Activated CD4-positive, alpha-beta memory T cell treated with anti-CD3 and anti-CD28 coated beads, Interleukin-2, amount 10 ng/mL, durations not matched to agents 7 days and 5 days (primary cell): ENCODE measurements at places on chromosomes 13 and 19. TPM values are rescaled to one million over a fixed set of nuclear protein-coding genes. Genes with fewer than 3 reads are reported as not detected.

- H3K27ac ChIP-seq, result peak overlapping the region; percentile 91
- peaks cover 52% of the 10 kb centered on the region for H3K36me3 ChIP-seq
- H3K4me1 ChIP-seq, result peaks cover 67% of the 10 kb centered on the region
- no peaks in the 10 kb centered on the region for H3K27me3 ChIP-seq
Observed at GRCh38 chr19:5948752-5949564, 29.0 kb downstream of the RANBP3 start.

GRCh38 chr19:12611361-12611699 is 610 bp downstream of the ZNF791 start:
- H3K27ac ChIP-seq, result peak overlapping the region; percentile 99
- H3K27me3 ChIP-seq, result no peaks in the 10 kb centered on the region
- no peak for DNase-seq
- peak overlapping the region; percentile 100 for H3K4me3 ChIP-seq
- peaks cover 44% of the 10 kb centered on the region for H3K36me3 ChIP-seq

DNA sequence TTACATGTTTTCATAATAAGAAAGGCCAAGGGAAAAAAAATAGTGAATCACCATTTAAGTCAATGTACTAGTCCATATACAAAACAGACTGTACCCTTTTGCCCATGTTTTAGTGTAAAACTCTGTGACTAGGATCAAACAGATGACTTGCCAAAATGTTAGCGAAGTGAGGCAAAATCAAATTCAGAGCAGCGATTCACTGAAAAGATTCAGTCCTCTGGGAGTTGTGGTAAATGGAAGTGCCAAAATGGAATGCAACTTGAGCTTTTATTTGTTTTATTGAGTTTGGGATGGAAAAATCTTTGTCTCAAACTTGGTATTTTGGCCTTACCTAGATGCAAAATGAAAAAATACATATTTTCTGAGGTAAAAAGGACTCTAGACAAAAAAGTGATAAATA is 9.1 kb downstream of the CDADC1 start:
- peaks cover 70% of the 10 kb centered on the region for H3K36me3 ChIP-seq
- H3K27me3 ChIP-seq, result no peaks in the 10 kb centered on the region
- H3K27ac ChIP-seq, result no peak overlapping the region
- H3K4me1 ChIP-seq, result peaks cover 44% of the 10 kb centered on the region
- no peak overlapping the region for H3K4me3 ChIP-seq
- no peak for DNase-seq

- DNase-seq, result no peak
- no peaks in the 10 kb centered on the region for H3K36me3 ChIP-seq
- H3K4me3 ChIP-seq, result no peak overlapping the region
- H3K27me3 ChIP-seq, result peaks cover 10% of the 10 kb centered on the region
- peaks cover 33% of the 10 kb centered on the region for H3K4me1 ChIP-seq
Observed at GRCh38 chr19:43674596-43674995, 4.6 kb upstream of the PLAUR start.

GRCh38 chr13:40456979-40457553 is 209.4 kb downstream of the FOXO1 start:
- no peak for DNase-seq
- no peaks in the 10 kb centered on the region for H3K27me3 ChIP-seq
- no peak overlapping the region for H3K4me3 ChIP-seq

DNA sequence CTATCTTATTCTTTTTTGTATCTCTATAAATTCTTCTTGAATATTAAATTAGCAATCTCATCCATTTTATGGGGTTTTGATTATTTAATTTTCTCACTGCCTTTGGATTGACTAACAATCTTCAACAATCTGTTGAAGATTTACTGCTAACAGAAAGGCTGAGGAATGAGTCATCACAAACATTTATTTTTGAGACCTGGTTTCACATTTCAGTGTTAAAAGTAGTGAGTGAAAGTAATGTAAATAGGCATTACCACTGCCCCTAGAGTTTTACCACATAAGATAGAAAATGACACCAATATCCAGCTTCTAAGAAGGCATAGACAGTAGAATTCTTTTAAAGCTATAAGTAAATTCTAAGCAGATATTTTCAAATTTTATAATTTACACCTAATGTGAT is 472.8 kb downstream of the OLFM4 start:
- no peaks in the 10 kb centered on the region for H3K36me3 ChIP-seq
- no peak overlapping the region for H3K27ac ChIP-seq
- DNase-seq, result no peak
- H3K4me1 ChIP-seq, result no peaks in the 10 kb centered on the region

DNA sequence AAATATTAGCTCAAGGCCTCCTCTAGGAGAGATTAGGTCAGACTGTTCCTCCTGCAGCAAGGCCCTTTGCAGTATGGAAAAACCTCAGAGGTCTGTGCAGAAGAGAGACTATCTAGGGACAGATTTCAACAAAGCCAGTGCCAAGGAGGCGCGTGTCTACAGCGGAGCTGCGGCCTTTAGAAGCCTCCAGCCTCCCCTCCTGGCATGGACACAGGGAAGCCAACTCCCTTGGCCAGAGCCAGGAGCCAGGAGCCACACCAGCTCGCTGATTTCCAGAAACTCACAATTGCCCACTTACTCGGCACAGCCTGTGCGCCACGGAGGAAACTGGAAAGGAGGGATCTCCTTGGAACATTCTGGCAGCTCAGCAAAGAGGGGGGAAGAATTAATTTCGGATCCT is 63.4 kb downstream of the INSR start:
- H3K27me3 ChIP-seq, result no peaks in the 10 kb centered on the region
- no peak overlapping the region for H3K4me3 ChIP-seq
- no peaks in the 10 kb centered on the region for H3K36me3 ChIP-seq
- no peak for DNase-seq
- no peak overlapping the region for H3K27ac ChIP-seq

- H3K27ac ChIP-seq, result no peak overlapping the region
- H3K27me3 ChIP-seq, result no peaks in the 10 kb centered on the region
- H3K4me3 ChIP-seq, result no peak overlapping the region
- DNase-seq, result no peak
Observed at GRCh38 chr13:96431044-96431581, 341.2 kb downstream of the HS6ST3 start.

GRCh38 chr19:4365341-4365740 is 22.0 kb downstream of the MPND start:
- no peak overlapping the region for H3K27ac ChIP-seq
- H3K4me3 ChIP-seq, result no peak overlapping the region
- DNase-seq, result no peak

DNA sequence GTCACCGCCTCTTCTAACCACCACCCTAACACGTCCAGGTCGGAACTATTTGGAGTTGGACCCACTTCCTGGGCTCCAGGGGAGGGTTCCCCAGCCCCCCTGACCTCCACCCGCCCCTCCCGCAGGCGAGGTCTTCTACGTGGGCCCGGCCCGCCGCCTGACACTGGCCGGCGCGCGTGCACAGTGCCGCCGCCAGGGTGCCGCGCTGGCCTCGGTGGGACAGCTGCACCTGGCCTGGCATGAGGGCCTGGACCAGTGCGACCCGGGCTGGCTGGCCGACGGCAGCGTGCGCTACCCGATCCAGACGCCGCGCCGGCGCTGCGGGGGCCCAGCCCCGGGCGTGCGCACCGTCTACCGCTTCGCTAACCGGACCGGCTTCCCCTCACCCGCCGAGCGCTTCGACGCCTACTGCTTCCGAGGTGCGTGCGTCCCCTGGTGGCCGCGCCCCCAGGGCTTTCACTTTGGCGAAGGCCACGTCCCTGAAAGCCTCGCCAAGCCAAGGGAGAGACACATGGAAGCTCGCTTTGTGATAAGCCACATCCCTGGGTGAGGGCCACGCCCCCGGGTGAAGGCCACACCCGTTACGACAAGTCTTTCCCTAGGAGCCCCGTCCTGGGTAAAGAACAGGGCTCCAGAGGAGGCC is 13.2 kb downstream of the NCAN start:
- H3K4me1 ChIP-seq, result peaks cover 6% of the 10 kb centered on the region
- H3K4me3 ChIP-seq, result peak overlapping the region; percentile 65
- H3K27me3 ChIP-seq, result peaks cover 17% of the 10 kb centered on the region
- DNase-seq, result peak; percentile 82

DNA sequence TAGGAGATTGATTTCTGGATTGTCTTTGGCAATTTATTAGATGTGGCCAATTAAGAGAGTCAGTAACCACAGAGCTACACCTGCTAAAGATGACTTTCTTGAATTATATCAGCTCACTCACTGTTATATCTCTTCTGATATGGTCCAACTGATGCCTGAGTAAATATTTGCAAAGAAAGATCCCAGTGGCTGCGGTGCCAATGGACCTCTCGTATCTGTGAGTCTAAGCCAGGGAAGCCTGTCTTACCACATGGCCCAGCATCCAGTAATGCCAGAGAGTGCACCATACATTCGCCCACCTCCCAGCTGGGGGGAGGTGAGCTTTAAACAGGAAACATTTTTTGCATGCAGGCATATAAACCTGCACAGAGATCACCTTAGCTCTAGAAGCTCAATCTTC is 82.7 kb upstream of the SLC15A1 start:
- no peak overlapping the region for H3K27ac ChIP-seq
- no peak overlapping the region for H3K4me3 ChIP-seq
- H3K4me1 ChIP-seq, result peaks cover 1% of the 10 kb centered on the region
- no peaks in the 10 kb centered on the region for H3K27me3 ChIP-seq
- peaks cover 22% of the 10 kb centered on the region for H3K36me3 ChIP-seq
- no peak for DNase-seq

- H3K36me3 ChIP-seq, result no peaks in the 10 kb centered on the region
- H3K4me3 ChIP-seq, result no peak overlapping the region
Observed at GRCh38 chr13:37173214-37173613, 67.8 kb upstream of the CSNK1A1L start.

DNA sequence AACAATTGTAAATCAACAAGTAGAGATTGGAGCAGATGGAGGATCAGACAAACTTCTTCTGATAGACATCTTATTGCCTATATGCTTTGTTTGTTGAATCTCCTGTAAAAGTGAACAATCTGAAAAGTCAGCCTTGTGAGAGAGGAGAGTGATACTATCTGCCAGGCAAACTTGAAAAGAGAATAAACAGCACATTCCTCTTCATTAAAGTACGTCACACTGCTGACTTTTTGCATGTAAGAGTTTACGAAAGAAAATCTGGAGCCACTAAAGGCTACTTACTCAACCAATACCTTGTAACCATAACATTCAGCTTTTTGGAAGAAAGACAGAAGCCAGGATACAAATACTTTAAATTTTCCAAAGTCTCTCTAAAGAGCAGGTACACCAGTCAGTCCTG is 42.5 kb downstream of the EDNRB start:
- H3K4me1 ChIP-seq, result no peaks in the 10 kb centered on the region
- H3K27ac ChIP-seq, result no peak overlapping the region
- no peaks in the 10 kb centered on the region for H3K36me3 ChIP-seq
- no peak overlapping the region for H3K4me3 ChIP-seq
- no peak for DNase-seq

DNA sequence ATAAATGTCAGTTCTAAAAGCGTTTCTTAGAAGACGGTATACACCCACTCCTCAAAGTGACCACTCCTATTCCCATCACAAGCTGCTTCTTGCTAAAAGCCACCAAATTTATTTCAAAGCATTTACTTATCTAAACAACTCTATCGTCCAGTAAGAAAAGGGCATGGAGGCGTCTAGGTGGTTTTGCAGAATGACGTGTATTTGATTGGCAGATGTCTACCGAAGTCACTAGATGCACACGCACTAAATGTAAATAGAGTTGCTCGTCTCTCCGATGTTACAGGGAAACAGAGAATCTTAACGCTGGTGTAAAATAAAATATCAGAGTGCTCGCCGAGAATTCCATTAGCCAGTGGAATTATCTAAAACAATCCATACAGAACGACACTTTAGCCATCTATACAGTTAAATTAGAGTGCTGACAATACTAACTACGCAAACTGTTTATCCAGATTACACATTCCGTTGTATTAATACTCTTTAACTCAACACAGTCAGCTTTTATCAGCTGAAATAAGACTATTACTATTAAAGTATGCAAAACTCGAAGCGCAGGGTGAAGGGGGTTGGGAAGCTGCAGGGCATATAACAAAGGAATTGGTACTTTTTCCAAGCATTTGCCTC is 1.9 kb downstream of the KLF12 start:
- peaks cover 11% of the 10 kb centered on the region for H3K36me3 ChIP-seq
- H3K27ac ChIP-seq, result peak overlapping the region; percentile 100
- peak overlapping the region; percentile 97 for H3K4me3 ChIP-seq
- H3K4me1 ChIP-seq, result peaks cover 47% of the 10 kb centered on the region
- no peaks in the 10 kb centered on the region for H3K27me3 ChIP-seq

GRCh38 chr13:23793711-23794110 is 95.5 kb downstream of the MIPEP start:
- H3K36me3 ChIP-seq, result peaks cover 10% of the 10 kb centered on the region
- no peak for DNase-seq
- no peak overlapping the region for H3K27ac ChIP-seq
- H3K4me3 ChIP-seq, result no peak overlapping the region
- no peaks in the 10 kb centered on the region for H3K27me3 ChIP-seq

Gene RUBCNL
- not detected for total RNA-seq

Gene PDE4A
- total RNA-seq, result 58.1 TPM

Gene MUC16
- total RNA-seq, result under 0.01 TPM

Gene CCNA1
- total RNA-seq, result 3.8 TPM

Gene SSC5D
- 0.18 TPM for total RNA-seq

Gene FFAR3
- total RNA-seq, result 0.78 TPM

Gene CEBPA
- 0.20 TPM for total RNA-seq

Gene SULT2A1
- total RNA-seq, result not detected

Gene CD209
- not detected for total RNA-seq

Gene SGCG
- total RNA-seq, result not detected

Gene SMAD9
- not detected for total RNA-seq

Gene KCNRG
- total RNA-seq, result 0.30 TPM

Gene DACT3
- total RNA-seq, result 0.15 TPM
